HuH-7 (cell line): ENCODE measurements at places on chromosomes 4 and X.

- DNase-seq, result no peak
These were observed 82.4 kb upstream of the BEND4 start for GRCh38 chr4:42234817-42235216.

- DNase-seq, result no peak
These were observed 140.9 kb upstream of the HPGD start for GRCh38 chr4:174663216-174663615.

DNA sequence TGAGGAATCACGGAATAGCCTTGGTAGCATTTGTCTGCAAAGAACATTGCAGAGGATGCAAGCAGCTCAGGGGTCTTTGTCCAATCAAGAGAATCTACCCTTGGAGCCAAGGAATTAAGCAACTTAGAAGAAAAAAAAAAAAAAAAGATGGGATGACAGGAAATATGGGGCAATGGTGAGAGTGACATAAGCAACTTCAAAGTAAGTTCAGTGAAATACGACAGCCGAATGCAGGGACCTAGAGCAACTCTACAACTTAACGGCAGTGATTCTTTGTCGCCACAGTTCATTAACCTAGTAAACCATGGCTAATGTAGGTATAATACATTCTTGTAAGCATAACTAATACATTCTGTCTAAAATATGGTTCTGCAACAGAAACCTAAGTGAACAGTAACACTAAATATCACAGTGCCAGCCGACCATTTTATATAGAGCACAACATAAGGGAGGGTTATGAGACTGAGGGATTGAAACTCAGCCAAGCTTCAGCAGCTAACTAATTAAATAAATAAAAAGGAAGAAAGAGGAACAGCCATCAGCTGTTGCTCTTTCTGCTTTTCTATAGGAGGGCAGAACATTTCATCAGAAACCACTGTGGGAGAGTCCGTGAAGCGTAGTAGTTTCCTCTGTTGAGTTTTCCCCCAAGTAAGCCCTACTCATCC lies 74.7 kb downstream of the PPARGC1A start:
- no peak for DNase-seq

- DNase-seq, result no peak
These were observed 23.3 kb upstream of the CRMP1 start for GRCh38 chr4:5916229-5916628.

- DNase-seq, result no peak
These were observed 1555.4 kb upstream of the ADGRL3 start for GRCh38 chr4:59644765-59645164.

DNA sequence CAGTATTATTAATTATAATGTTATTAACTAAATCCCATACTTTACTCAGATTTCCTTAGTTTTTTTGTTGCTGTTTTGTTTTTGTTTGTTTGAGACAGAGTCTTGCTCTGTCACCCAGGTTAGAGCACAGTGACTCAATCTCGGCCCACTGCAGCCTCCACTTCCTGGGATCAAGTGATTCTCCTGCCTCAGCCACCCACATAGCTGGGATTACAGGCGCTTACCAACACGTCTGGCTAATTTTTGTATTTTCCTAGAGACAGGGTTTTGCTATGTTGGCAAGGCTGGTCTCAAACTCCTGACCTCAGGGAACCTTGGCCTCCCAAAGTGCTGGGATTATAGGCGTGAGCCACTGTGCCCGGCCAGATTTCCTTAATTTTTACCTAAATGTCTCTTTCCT lies 72.2 kb downstream of the ANAPC4 start:
- no peak for DNase-seq

- DNase-seq, result no peak
These were observed 9.7 kb upstream of the MSANTD1 start for GRCh38 chr4:3239303-3239702.

DNA sequence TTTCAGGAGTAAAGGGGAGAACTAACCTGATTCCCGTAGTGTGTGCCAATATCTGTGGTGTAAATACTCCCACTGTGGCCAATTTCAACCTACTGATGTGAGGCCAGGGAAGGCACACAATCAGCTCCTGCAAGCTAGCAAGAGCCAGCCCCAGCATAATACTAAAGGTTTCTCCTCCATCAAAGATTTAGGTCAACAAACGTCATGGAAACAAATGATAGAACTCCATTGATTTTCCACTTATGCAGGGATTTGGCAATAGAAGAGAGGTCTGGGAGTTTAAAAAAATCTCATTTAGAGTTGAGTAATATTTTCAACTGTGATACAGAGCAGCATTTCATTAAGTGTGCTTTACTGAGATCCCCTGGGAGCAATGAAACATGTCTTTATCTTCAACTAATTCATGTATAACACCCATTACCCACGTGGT lies 15.8 kb upstream of the VEGFD start:
- no peak for DNase-seq

- no peak for DNase-seq
These were observed 198.9 kb upstream of the LDB2 start for GRCh38 chr4:17097362-17097761.

GRCh38 chr4:24321131-24321530 lies 263.2 kb downstream of the DHX15 start:
- no peak for DNase-seq

DNA sequence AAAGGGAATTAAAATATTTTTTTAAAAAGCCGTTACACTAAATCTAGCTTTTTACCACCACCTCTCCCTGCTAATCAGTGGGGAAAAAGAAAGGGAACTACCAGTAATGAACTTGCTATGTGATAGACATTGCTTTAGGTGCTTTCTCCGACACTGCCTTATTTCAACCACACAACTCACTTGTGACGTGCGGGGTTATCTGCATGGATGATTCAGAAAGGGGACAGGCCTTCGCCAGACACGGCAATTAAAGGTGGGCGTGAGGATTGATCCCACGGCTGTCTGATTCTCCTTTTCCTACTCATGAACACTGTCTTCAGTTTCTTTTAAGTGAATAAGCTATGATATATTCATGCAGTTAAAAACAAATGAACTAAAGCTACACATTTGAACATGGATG lies 882 bp upstream of the CXCR3 start:
- DNase-seq, result no peak

DNA sequence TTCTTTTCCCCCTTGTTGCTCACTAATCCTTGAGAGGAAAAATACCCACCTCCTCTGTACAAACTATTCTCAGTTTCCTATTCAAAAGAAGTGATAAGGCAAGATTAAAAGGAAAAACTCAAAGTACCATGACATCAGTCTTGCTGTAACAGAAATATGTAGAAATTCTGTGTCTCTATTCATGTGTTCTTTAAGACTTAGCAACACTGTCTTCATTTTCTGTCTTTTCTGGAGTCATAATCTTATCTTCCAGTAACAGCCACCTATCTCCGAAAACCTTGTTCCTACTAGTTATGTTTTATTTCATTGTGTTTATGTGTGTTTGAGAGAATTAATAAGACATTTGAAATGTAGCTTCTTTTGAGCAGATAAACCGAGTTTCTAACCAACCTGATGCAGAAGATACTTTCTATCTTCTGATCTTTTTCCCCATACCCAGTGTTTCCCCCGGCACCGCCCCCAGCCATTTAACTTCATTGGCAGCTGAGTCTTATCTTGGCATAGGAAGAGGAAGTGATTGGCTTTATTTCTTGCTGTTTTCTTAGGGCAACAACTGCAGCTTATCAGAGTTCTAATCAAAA lies 8.0 kb downstream of the FAM241A start:
- no peak for DNase-seq

- no peak for DNase-seq
These were observed 53.5 kb downstream of the FNIP2 start for GRCh38 chr4:158822348-158822747.

- no peak for DNase-seq
These were observed 305.3 kb downstream of the FRMPD4 start for GRCh38 chrX:12443534-12444098.

GRCh38 chr4:32427566-32427965 lies 1707.4 kb downstream of the PCDH7 start:
- no peak for DNase-seq

DNA sequence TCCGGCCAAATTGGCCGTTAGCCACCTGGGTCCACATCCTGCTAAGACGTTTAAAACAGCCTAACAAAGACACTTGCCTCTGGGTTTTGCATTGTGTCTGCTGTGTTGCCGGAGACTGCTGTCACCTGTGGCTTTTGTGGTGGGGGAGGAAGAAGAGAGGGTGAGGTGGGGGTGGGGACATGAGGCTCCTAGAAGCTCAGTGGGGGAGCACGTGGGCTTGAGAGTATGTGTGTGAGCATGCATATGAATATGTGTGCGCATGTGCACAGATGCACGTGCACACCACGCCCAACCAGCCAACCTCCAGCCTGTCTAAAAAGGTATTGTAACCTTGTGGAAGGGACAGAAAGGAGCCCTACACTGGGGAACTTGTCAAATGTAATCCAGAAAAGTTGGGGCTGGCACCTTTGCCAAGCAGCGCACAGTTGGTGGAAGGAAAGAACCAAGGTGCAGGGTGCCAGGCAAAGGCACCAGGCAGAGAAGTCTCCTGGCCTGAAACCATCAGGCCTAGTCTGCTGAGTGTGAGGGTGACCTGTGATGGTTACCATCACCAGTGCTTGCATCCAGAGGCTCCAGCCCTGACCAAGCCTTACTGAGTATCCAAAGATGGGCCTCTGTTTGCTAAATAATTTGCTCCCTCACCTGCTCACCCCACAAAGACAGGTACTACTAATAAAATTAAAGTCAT lies 10.1 kb upstream of the SASH3 start:
- no peak for DNase-seq

DNA sequence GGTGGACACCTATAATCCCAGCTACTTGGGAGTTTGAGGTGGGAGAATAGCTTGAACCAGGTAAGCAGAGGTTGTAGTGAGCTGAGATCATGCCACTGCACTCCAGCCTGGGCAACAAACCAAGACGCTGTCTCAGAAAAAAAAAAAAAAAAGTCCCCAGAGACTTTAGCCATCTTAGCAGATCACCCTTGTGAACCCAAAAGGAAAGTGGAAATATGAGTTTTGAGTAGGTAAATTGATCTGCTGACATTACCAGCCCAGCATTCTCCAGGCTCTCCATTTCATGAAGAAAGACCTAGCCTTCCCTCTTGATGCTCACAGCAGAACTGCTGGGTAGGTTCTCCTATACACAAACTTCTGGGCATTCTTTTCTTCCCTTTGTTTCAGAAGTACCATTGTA lies 24.5 kb upstream of the HNRNPD start:
- DNase-seq, result no peak

DNA sequence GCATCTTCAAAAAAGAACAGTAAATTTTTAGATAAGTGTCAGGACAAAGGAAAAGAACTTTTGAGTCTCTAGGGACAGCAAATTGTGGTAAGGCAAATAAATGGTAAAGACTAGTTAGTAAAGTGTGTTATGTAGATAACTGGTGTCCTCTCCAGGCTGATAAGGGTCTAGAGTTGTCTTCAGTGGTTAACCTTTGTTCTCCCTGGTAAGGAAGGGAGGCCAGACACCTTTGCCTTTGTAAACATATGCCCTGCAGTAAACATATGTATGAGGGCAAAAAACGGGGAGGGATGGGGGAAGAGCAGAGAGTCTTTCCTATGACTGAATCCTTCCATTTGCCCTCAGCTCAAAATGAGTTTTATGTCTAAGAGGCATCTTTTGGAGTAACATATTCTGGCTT lies 384.6 kb downstream of the HNRNPD start:
- no peak for DNase-seq

- DNase-seq, result no peak
These were observed 36.5 kb downstream of the SEC24D start for GRCh38 chr4:118799231-118799942.
